ENCODE measurements at places on chromosomes 16 and 17.

DNA sequence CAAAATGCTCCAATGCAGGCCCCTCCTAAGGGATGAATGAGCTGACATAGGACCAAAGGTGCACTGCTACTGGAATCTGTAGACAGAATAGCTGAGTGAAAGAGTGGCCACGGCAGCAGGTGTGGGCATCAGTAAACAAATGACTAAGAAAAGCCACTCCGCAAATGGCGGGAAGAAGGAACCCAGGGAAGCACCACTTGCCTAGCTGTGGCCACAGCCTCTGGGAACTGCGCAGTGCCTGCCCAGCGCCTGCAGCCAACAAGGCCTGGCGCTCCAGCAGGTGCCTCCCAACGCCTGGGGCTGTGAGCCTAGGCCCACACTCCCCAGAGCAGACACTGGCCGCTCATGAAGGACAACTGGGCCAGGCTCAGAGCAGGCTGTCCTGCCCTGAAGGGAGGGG, 11.8 kb downstream of the PEMT start:
- DNase-seq: no peak

DNA sequence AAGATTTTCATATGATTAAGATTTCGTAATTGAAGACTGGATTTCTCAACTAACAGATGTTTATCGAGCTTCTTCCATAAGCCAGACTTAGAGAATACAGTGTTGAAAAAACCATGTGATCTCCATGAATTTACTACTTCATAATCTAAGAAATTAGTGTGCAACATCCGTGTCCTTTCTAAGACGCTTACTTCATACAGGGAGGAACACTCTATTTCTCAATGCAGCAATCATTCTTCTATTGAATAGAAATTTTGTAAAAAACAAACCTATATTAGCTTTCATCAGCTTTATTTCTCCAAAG, 946.3 kb downstream of the KCNJ2 start:
- DNase-seq: no peak

GRCh38 chr17:76492989-76493501, 8.2 kb downstream of the RHBDF2 start:
- DNase-seq: no peak

DNA sequence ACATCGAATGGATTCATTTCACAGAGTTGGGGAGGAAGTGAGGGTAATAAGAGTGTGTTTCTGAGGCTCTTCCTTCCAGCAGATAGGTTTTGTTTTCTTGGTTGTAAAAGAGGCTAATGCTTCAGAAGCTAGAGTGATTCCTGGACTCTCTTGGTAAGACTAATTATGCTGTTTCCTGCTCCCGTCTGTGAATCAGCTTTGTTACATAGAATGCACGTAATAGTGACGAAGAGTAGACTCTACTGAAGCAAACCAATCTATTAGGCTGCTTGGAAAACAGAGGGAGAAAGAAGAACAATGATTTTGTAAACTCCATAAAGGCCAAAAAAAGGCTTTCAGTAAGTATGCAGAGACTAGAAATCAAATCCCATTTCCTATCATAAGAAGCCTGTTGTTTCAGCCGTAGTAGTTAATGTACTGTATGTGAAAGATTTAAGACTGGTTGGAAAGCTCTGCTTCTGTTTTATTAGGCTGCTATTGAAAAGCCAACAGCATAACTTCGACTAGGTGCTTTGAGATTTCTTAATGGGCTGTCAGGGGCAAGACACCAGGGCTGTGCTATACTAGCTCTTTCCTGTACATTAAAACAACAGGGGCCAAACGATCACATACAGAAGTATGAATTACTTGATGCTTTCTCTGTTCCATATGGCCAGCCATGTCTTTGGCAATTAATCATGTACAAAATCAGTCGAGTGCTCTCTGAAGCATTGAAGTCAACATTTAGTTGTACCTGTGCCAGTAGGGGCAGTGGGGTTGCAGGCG, 219.0 kb downstream of the FTO start:
- DNase-seq: no peak

- no peak for DNase-seq
Observed at GRCh38 chr16:1169285-1170075, 16.6 kb downstream of the CACNA1H start.

GRCh38 chr17:5694551-5694950, 110.2 kb upstream of the NLRP1 start:
- DNase-seq: no peak

- DNase-seq: no peak
Observed at GRCh38 chr17:68698746-68699145, 97.6 kb upstream of the FAM20A start.

DNA sequence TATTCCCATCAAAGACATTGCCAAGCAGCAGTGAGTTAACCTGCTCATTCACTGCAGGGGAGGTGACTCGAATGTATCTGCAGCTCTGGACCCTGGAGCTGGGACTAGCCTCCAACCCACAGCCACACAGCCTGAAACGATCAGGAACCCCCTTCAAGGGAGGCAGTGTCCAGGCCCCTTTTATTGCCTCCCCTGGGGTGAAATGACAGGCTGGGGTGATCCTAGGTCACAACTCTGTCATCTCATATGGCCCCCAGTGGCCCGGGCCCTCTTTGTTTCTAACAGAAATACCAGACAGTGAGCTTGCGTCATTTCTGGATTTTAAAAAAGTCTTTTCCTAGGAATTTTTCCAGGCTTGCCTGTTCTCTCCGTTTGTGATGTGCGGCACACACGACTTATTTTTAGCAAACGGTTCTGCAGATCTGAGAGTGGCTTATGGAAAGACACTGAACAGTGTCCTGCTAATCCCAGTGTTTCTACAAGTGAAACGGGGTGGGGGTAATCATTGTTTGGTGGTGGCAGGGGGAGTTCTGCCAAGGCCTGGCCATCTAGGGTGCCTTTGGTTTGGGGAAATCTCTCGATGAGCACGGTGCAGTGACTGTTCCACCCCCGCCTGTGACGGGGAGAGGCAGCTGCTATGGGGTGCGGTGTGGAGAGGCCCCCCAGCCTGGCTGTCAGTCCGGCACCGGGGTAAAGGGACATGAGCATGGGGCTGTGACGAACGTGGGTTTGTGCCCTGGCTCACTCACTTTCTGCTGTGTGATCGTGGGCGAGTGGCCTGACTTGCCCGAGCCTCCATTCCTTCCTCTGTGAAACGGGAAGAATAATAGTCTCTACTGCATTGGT, 27.2 kb downstream of the NAGPA start:
- DNase-seq: no peak

DNA sequence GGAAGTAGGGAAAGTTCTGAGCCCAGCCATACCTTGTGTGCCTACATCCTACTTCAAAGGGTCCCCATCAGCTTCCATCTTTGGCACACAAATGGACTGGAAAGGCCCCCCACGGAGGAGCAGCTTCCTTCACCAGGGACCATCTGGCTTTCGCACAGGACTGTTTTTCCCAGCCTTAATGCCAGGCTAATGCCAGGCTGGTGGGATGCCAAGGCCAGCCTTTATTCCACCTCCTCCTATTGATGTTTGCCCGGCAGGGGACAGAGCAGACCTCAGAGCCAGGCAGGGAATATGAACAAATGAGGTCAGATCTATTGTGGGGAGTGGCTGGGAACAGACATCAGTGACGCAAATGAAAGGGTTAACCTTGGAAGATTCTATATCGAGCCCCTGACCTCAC, 5.7 kb downstream of the GPR179 start:
- DNase-seq: no peak

GRCh38 chr17:82241926-82242697, 13.3 kb downstream of the SLC16A3 start:
- no peak for DNase-seq

DNA sequence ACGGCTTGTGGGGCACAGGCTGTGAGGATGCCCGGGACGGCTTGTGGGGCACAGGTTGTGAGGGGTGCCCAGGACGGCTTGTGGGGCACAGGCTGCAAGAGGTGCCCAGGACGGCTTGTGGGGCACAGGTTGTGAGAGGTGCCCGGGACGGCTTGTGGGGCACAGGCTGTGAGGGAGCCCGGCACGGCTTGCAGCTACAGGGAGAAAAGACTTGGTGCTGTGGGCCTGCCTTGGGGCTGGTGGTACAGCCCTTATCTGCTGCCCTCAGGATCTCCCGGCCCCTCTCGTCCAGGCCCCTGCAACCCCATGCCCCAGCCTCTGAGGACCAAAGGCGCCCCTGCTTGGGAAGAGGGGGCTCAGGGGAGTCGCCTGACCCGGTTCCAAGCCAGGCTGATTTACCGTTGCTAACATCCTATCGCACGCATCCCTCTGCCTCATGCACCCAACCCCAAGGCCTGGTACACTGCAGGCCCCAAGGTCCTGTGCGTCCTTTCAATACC, 5.0 kb upstream of the HBM start:
- DNase-seq: no peak

GRCh38 chr17:80751946-80752581, 207.4 kb downstream of the RPTOR start:
- no peak for DNase-seq

DNA sequence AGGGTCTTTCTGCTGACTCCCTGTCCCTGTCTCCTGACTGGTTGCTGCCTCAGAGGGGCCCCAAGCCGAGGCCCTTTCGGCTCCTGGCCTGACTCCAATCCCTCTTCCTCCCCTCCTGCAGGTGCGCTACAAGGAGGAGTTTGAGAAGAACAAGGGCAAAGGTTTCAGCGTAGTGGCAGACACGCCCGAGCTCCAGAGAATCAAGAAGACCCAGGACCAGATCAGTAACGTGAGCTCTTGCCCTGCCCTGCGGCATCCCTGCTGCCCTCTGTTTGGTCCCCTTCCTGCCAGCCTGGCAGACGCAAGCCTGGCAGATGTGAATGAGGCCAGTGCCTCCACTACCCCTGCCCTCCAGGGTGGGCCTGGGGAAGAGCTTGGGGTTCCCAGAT, 27.1 kb upstream of the LASP1NB start:
- no peak for DNase-seq

DNA sequence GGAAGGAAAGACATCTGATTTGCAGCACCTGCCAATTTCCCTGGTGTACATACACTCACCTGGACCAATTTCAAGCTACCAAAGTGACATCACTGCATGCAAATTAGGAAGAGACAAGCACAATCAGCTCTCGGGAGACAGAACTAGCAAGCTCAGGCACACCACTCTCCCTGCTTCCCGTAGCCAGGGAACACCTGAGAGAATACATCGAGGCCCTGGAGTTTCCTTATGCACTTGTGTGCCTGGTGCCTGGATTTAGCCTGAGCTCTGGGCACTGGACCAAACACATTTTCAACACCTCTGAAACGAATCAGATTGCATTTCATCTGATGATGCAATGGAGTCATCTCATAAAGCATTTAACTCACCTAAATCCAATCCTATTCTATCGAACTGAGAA, 110.5 kb downstream of the HS3ST2 start:
- no peak for DNase-seq

DNA sequence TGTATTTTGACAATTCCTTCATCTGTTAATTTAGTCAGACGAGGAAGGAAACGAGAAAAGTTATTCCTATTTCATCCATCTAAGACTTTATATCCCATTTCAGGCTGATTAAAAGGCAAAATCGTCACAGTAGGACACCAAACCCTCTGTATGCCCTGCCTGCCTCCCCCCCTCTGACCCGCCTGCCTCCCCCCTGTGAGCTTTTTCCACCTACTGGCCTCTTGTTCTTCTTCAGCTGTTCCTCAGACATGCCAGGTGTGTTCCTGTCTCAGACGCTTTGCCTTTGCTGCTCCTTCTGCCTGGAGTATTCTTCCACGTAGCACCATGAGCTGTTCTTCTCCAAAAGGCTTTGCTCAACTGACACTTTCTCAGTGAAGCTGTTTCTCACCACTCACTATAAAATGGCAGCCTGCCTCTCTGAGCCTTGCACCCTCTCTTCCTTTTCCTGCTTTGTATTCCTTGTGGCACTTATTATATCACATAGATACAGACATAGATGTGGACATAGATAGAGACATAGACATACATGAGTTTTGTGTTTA, 723.4 kb downstream of the MAF start:
- no peak for DNase-seq

DNA sequence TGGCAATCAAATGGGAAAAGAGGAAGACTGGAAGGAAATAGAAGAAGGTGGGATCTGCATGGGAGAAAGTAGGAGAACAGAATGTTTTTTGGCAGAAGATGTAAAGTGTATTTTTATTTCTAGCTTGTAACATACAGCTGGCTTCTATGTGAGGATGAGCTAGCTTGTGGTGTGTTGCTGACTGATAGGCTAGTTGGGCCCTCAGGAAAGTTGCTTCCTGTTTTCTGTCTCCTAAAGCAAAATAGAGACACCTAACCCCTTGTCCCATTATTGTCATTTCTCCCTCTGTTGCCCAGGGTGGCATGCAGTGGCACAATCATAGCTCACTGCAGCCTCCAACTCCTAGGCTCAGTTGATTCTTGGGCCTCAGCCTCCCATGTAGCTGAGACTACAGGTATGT, 15.9 kb downstream of the TNRC6A start:
- DNase-seq: no peak

GRCh38 chr16:56841233-56841632, 23.8 kb upstream of the SLC12A3 start:
- DNase-seq: no peak

- no peak for DNase-seq
Observed at GRCh38 chr16:72236866-72237265, 64.9 kb upstream of the PMFBP1 start.

- no peak for DNase-seq
Observed at GRCh38 chr17:39745335-39746144, 7.8 kb downstream of the GRB7 start.

DNA sequence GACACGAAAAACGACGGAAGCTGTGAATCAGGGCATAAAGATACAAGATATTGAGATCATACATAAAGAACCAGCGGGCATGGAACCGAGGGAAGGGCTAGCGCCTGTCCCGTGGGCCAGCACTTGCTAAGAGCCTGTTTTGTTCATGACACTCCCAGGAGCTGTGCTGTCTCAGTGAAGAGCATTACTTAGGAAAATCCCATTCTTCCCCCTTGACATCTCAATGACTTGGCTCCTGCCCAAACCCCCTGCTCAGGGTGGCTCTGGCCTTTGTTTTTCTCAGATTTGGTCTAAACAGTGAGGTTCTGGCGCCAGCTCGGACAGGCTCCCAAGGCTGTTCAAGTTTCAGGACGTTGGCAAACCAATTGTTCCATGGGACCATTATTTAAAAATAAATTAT, 79.1 kb upstream of the SEC14L1 start:
- no peak for DNase-seq

DNA sequence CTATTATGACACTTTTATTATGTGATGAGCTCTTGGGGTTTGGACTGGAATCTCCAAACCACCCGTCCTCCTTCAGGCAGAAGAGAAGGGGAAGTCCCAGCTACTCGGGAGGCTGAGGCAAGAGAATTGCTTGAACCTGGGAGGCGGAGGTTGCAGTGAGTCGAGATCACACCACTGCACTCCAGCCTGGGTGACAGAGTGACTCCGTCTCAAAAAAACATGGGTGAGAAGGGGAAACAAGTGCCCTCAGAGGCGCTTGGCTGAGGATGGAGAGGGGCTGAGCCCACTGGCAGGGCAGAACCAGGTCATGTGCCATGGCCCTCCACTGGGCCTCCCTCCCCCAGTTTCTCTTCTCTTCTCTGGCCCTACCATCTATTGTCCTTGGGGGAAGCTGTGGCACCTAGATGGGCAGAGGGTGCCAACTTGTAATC, 120.9 kb upstream of the SMURF2 start:
- DNase-seq: no peak
